ENCODE measurements at places on chromosomes 12 and 14.

DNA sequence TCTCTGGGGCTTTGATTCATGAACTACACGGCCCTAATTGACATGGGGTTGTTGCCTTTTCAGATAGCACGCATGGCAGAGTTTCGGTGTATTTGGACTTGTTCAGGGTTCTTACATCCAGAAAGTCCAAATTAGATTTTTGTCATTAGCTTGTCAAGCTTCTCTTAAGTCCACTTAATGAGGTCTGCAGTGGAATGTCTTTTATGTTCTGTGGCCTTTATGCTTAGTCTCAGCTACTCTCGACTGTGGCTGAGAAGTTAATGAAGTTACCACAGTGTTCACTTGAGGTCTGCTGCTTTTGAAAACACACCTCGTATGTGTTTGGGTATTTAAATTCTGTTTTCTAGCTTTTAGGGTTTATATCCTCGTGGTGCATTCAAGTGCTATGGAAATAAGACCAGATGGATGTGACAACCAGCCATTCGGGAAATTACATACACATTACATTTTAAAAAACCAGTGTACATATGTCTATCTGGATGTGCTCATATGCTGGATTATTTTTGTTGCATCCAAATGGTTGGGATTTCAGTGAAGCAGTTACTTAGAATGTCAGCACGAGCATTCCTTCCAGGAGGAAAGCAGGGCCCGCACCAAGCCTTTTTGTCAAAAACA is 80.2 kb downstream of the RMST start:
- no peak for DNase-seq

DNA sequence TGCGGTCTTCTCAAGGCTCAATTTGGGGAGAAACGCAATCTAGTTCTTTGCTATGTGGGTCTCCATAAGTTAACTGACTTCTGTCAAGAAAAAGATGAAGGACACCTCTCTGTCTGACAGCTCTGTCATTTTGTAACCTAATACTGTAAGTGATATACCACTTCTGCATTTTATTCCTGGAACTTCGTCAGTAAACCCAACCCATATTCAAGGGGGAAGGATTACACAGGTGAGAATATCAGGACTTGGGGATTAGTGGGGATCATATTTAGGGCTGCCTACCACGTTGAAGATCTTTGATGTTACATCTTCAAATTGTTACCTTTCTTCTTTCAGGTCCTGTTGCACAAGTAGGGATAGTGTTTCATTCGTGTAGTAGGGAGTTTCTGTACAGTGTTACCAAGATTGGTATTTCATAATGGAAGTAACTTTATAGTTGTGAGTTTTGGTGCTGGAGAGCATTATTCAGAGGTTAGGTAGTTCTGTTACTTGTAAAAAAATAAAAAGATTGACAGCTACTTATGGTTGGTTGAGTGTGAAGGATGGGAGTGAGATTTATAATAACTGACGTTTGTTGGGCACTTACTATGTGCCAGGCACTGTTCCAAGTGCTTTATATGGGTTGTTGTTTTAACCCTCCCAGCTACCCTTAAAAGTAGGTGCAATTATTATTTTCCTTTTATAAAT is 1.6 kb downstream of the TMEM260 start:
- DNase-seq: no peak

GRCh38 chr12:115811045-115811444 is 466.4 kb downstream of the MED13L start:
- DNase-seq: no peak

DNA sequence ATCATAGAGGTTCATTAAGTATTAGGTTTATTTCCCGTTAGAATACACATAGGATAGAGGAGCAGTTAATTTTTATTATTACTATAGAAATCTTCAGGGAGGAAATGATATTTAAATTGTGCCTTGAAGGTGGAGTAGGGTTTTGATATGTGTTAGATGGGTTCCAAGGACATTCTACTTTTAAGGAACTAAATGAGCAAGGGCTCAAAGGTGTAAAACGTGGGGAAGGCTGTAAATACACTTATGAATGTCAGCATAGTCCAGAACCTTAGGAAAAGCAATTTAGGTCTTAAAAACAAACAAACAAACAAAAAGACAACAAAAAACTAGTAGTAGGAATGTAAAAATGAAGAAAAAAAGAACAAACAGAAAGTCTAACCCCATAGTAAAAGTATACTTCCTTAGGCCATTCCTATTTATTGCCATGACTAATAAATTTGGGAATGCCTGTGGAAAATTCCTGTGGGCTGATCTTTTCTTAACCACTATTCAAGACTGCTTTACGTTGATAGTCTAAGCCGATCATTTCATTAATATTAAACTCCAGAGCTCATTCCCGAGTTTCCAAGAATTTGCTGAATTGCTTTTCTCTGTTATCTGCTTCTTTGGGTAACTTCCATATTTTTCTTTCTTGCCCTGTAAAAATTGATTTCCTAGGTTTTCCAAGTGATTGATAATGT is 180.3 kb downstream of the RAD51B start:
- no peak for DNase-seq

- DNase-seq: no peak
Observed at GRCh38 chr12:98998697-98999299, 353.7 kb downstream of the APAF1 start.

DNA sequence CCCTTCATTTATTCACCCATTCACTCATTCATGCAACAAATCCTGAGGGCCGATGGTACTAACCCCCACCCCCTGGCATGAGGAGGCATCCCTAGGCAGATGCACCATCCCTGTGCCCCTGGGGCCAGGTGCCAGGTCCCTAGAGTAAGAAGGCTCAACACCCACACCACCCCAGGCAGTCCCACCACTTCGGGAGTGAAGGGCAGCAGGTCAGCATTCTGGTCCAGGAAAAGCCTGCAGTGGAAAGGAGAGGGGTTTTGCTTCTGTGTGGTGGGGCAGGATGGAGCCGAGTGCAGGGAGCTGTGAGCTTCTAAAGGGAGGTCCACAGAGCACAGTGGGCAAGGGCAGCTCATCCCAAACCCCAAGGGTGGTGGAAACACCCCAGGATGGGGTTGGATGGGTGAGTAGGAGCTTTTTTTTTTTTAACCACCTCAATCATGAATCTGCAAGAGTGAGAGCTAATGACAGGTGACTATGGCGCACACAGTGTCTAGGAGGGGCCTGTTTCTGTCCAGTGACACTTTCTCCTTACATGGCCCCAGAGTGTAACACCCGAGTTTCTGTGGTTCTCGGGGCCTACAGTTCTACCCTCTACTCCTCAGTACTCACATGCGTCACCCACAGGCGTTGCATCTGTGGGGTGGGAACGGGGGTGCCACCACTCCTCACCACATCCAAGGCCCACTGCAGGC is 414.3 kb downstream of the TMEM121 start:
- DNase-seq: no peak

DNA sequence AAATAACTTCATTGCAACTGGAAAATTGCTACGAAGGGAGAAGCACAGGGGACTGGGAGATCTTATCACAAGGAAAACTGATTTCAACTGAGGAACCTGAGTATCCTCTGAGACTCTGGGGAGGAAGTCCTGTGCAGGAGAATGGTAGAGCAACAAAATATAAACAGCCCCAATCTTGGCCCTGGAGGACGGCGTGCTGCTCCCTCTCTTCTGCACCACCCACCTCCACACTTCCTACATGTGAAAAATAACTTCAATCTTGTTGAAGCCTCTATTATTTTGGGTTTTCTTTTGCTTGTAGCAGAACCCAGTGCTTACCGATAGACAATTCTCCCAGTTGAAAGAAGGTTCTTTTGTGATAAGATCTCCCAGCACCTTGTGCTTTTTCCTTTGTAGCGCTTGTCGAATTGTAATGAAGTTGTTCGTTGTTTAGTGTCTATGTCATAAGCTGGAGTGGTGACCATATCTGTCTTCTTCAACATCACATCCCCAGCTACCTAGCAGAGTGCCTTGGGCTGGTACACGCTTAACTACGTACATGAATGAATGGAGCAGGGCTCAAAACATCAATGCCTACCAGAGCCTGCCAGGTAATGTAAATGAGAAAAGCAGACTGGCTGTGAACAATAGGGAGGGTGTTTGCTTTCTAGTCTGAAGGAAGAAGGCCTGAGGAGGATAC is 2.8 kb upstream of the CD4 start:
- no peak for DNase-seq

DNA sequence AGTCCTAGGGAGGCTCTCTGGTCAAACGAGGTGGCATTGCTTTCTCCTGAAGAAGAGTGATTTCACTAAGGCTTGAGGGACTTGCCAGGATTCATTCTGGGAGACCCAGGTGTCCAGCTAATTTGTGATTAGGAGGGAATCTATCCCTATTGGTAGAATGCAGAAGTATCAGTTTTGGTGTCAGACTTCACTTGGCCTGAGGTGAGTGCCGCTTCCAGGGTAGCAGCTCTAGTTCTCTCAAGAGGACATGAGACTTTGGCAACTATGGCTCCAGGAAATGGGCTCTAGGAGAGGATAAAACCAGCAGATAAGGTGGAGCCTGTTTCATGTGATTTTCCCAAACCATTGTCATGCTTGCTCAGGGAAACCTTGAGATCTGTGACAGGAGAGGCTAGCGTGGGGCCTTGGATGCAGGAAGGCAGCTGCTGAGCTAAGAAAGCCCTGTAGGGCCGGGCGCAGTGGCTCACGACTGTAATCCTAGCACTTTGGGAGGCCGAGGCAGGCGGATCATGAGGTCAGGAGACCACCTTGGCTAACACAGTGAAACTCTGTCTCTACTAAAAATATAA is 11.6 kb upstream of the TMEM117 start:
- no peak for DNase-seq

DNA sequence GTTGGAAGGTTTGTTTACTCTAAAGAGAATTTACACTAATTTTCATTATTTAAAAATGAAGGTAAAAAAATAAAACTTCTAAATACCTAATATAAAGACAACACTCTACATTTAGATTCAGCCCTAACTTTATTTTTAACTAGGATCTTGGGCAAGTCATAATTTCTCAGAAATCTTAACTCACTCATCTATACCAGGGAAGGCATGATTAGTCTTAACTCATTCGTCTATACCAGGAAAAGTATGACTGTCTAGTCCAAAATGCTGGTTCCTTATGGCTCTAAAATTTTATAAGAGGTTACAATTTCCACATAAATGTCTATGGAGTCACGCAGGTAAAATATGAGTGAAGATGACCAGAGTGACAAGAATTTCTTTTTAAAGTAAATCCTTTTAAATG is 52.7 kb upstream of the POC1B start:
- DNase-seq: no peak

DNA sequence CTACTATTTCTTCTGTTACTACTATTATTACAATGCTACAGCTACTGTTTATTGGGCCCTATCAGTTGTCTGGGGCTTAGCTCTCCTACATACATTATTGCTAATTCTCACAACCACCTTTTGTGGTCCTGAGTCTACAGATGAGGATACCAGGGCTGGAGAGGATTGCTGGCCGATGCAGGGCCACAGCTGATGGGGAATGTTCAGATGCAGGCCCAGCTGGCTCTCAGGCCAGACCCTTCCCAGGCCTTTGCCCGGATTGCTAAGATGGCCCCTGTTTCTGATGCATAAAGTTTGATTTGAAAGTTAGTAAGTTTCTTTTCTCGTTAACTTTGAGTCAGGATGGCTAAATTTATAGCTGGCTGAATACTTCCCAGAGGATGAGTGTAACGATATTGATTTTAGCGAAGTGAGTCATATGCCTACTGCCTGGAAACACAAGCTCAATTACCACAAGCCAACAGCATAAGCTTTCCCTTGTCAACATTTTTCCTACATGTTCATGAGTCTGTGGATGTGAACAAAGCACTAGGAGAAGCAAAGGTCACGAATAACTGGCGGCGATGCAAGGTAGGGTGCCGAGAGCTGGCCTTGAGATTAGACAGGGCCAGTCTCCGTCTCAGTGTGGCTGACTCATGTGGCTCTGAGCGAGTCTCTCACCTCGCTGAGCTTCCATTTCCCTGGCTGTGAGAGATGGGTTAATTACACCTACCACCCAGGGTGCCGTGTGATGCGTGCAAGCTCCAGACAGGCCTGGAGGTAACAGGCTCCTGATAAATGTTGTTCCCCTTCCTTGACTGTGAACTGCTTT is 111.0 kb downstream of the BEGAIN start:
- DNase-seq: no peak

Measured in stimulated activated CD8-positive, alpha-beta memory T cell treated with anti-CD3 and anti-CD28 coated beads, Interleukin-15, amount 100 ng/mL, for 4 hours (primary cell).